Nucleus accumbens (tissue), 56 donors: ENCODE measurements at places on chromosomes 3 and 15.
A peak's percentile ranks its signal among the peaks of the same experiment; 100 is the strongest.

GRCh38 chr3:157156837-157157635 lies 2.9 kb downstream of the CCNL1 start:
- DNase-seq = no peak

DNA sequence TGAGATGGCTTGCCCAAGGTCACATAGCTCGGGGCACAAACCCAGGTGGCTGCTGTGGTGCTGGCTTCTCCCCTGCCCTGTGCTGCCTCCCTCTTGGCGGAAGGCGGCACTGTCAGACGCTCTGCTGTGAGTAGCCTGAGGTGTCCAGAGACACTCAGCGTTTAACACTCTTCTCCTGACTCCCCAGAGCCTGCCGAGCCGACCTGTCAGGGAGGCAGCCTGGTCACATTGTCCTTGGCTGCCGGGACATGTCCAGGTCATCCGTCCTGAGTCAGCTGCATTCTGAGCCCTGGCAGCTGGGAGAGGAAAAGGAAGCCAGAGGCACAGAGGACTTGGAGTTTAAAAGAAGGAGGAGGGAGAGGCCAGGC lies 4.7 kb downstream of the LMAN1L start:
- DNase-seq = no peak

- DNase-seq = no peak
Measured at GRCh38 chr3:128973988-128974564, 19.8 kb downstream of the CFAP92 start.

GRCh38 chr15:45133561-45133920 lies 3.7 kb downstream of the DUOX1 start:
- no peak for DNase-seq

- no peak for DNase-seq
Measured at GRCh38 chr3:158713094-158713499, 19.2 kb downstream of the RARRES1 start.

- no peak for DNase-seq
Measured at GRCh38 chr3:134462331-134462941, 23.3 kb downstream of the ANAPC13 start.

DNA sequence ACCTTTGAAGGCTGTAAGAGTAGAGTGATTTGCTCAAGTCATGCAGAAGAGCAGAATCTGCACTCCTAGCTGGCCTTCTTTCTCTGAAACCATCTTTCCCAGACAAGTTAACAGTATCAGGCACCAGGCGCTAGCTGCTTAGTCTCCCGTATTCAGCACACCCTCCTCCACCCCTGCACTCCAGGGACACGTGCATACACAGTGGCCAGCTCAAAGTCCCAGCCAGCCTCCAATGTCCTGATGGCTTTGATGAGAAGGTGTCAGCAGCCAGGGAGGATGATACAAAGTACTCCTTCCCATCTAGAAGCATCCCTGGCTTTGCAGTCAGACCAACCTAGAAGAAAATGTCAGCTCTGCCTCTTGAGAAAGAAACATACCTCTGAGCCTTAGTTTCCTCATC lies 177.8 kb downstream of the ADAMTS17 start:
- no peak for DNase-seq

DNA sequence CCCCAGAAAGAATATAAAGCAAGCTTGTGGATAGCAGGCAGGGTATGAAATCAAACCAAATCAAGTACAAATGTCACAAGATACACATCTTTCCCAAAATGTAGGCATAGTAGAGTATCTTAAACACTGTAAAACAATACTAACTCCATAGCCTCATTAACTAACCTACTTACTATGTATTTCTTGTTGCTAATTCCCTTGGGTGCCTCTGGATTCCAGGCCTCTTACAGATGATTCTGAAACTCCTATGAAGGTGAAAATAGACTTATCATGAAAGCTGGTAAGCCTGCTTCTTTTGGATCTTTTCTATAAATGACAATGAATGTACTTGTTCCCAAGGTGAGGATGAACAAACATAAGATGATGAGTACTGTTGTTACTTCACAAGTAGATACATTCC lies 93.8 kb downstream of the FRMD5 start:
- DNase-seq = no peak

DNA sequence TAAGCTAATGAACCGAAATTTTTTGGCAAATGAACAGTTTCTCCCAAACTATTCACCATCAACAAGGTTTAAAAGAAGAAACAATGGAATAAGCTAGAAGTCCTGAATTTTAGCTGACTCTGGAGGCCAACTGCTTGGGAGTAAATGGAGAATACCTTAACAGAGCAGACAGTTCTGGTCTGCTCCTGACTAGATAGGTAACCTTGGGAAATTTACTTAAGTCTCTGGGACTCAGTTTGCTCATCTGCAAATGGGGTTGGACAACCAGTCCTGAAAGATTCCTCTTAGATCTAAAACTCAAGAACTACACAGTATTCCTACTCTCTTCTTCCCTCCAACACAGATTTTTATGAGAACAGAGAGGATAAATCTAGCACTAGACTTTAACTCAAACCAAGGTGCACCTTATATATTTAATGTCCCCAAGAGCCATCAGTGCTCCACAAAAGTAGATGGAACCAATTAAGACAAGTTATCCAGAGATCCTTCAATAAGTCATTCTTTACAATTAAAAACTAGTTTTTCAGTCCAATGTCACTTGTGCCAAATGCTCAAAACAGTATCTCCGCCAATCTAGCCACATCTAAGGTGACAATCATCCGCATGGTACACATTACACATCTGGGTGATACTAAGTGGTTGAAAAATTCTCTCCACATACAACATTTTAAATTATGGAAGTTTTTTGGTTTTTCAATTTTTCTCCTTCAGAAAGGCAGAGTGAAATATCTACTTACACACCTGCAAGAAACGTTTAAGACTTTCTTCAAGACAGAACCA lies 1.5 kb downstream of the RHOA start:
- no peak for DNase-seq

DNA sequence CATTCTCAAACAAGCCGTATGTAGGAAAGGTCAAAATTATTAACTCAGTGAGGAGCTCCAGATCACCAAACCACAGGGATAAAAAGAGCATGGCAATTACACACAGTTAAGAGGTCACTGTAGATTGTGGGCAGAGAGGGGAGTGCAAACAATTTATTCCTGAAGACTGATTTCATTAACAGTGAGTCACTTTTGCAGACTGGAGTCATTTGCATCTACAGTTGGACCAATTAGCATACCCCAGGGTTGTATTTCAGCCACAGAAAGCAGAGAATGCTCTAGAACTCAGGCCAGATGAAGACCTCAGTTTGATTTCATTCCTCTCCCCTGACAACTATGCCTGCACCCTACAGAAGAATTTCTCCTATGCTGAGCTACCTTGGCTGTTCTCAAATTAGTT lies 40.1 kb downstream of the SETMAR start:
- DNase-seq = no peak

GRCh38 chr3:27553886-27554540 lies 69.8 kb upstream of the SLC4A7 start:
- DNase-seq = no peak

GRCh38 chr3:187958432-187959003 lies 195.4 kb upstream of the LPP start:
- no peak for DNase-seq

- DNase-seq = no peak
Measured at GRCh38 chr15:97688177-97688576, 272.3 kb upstream of the ARRDC4 start.

- DNase-seq = peak; percentile 85
Measured at GRCh38 chr3:134364061-134364935, 9.9 kb downstream of the AMOTL2 start.

GRCh38 chr15:24877174-24877573 lies 77.6 kb upstream of the SNRPN start:
- no peak for DNase-seq

GRCh38 chr15:71812966-71813722 lies 2.8 kb downstream of the NR2E3 start:
- DNase-seq = no peak

- DNase-seq = no peak
Measured at GRCh38 chr3:15116032-15116669, 17.2 kb upstream of the RBSN start.

- no peak for DNase-seq
Measured at GRCh38 chr15:43552256-43552655, 34.8 kb downstream of the MAP1A start.

DNA sequence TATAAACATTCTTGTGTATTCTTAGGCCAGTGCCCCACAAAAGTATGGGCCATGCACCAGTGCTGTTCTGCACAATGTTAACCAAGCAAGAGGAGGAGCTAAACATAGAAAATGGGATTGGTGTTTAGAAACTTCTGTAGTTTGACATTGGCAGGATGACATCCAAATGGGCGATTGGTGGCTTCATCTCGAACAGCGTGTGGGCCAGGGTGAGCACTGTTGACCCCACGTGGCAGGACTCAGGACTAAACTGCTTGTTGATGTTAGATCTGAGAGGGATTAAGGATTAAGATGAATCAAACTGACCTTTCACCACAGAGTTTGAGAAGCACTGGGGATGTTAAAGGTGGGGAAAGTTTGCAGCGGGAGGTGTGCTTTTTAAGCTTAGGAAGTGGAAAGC lies 31.9 kb downstream of the ZNF710 start:
- no peak for DNase-seq

- DNase-seq = no peak
Measured at GRCh38 chr15:57384816-57385215, 8.5 kb downstream of the CGNL1 start.

DNA sequence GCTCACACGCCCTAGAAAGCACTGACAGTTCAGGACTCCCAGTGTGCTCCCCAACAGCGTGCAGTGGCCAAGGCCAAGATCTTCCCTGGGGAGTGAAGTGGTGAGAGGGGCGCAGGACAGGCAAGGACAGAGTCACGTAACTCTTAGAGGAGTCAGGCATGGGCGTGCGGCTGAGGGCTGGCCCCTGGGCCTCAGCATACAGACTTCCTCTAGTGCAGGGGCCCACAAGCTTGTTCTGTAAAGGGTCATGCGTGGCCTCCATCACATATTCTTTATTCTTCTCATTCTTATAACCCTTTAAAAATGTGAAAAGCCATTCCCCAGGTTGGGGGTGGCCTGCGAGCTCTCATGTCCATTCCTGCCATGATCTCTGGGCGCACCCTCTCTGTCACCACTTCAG lies 25.2 kb downstream of the TMEM43 start:
- no peak for DNase-seq

DNA sequence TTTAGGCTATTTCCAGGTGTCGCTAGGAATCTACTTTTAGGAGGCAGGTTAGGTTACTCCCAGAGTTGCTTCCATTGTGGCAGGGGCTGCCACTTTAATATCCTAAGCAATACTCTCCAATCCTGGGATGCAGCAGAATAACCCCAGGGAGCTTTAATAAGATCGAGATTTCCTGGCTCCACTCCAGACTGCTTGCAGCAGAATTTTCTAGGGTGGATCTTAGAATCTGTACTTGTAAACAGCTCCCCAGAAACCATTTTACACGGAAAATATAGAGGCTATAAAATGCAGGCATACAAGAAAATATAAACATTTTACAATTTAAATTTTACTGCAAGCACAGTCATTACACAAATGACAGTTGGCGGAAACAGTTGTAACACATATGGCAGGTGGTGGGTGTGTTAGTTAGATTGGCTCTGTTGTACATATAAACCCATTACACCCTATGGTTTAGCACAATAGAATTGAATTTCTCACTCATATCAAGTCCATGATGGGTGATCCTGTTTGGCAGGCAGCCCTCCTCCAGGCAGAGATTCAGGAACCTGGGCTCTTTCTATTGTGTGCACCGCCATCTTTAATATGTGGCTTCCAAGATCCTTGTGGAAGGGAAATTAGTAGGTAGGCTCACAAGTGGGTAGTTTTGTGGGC lies 35.0 kb upstream of the TNFAIP8L3 start:
- no peak for DNase-seq

DNA sequence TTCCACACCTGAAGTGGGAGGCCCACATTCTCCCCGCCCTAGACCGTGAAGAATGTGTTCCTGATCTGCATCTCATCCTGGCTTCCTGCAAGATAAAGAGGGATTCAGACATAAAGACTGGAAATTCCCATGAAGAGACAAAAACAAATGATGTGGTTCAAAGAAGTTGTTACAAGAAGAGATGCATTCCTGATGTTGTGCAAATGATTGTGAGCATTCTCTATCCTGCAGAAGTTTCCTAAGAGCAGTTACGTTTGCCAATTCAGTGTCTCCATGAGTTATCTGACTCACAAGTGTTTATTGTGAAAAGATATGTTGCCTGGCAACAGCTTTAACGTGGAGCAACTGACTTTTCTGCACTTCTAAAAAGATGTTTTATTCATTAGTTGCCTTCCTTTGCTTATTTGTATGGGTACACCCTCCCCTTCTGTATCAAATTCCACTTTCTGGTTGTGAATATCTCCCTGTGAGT lies 107.8 kb downstream of the ZIC4 start:
- no peak for DNase-seq

GRCh38 chr3:32733631-32734229 lies 48.7 kb downstream of the CNOT10 start:
- no peak for DNase-seq

DNA sequence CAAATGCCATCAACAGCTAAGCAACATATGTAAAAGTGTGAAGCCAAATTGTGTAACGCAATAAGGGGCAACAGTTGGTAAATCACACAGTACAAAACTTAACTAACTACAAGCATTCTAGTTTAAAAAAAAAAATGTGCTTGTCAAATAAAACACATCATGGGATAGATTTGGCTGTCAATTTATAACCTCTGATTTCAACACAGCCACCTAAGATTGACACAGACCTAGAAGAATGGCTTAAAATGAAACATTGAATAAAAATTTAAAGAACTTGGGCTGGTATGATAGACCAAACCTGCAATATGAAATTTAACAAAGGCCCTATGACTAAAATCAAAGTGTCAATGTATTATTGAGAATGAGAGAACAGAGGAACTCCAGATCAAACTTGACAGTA lies 148.4 kb downstream of the NR1I2 start:
- no peak for DNase-seq

DNA sequence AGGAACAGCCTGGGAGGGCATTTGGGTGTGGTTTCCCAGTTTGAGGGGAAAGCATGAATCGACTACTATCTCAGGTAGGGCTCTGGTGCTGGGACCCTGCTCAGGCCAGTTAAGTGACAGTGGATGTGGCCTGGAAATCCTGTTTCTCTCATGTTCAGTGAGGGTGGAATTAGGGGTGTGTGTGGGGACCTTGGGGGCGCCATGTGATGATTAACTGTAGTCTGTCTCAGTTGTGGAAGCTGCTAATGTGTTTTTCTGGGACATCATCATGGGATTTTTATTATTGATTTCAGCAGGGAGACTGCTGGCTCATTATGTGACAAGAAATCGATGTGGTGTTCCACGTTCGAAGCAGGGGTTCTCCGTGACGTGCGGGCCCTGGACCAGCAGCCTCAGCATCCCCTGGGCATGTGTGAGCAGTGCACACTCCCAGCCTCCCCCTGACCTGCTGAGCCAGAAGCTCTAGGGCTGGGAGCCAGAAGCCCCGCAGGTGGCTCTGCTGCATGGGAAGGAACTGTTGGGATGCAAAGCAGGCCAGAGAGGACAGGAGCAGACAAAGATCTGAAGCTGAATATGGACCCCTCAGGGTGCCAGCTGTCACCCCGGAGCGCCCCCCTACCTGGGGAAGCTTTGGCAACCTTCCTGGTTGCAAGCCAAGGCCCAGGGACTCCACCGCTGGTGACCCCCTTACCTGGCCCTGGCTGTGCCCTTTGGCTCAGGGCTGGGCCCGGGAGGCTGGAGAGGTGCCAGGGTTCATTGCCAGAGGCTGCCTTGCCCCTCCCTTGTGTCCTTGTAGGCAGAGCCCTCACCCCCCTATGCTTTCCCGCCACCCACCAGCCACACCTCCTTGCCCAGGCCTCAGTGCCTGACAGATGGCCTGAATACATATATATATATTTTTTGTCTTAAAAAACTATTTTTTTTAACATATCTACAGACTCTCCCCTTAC lies 149.8 kb downstream of the APBA2 start:
- DNase-seq = no peak
